ENCODE measurements at places on chromosomes 2 and 18. TPM values are rescaled to one million over a fixed set of nuclear protein-coding genes. Genes with fewer than 3 reads are reported as not detected.

Gene STON1
- total RNA-seq: 14.9 TPM

Gene IL36G
- total RNA-seq: not detected

Gene IFIH1
- 5.5 TPM for total RNA-seq

Gene DLX2
- total RNA-seq: 0.13 TPM

Gene IL1RL1
- total RNA-seq: 1.1 TPM

Gene MEP1B
- not detected for total RNA-seq

Gene REG3G
- not detected for total RNA-seq

Gene REG1B
- total RNA-seq: not detected

Gene ACVR1C
- total RNA-seq: 0.19 TPM

Gene CERKL
- total RNA-seq: 0.13 TPM

Gene DSG2
- 0.31 TPM for total RNA-seq

Gene HOXD8
- total RNA-seq: 0.06 TPM

Gene TXNL1
- 42.5 TPM for total RNA-seq

Gene ALK
- total RNA-seq: not detected

Gene CABYR
- 1.5 TPM for total RNA-seq
